Peyer's patch (tissue), 4 donors: ENCODE measurements at places on chromosomes 7 and 10. TPM values are rescaled to one million over a fixed set of nuclear protein-coding genes. Genes with fewer than 3 reads are reported as not detected.

The ZDHHC4 gene
- 38.5 TPM for total RNA-seq

The LRRC17 gene
- total RNA-seq: 3.2 TPM

The ITPRID1 gene
- 1.2 TPM for total RNA-seq

The PITX3 gene
- total RNA-seq: not detected

The GPER1 gene
- total RNA-seq: 1.3 TPM

The ZNF138 gene
- total RNA-seq: 9.4 TPM

The HOXA7 gene
- 11.8 TPM for total RNA-seq

The FOXP2 gene
- 46.2 TPM for total RNA-seq

The FRMPD2 gene
- total RNA-seq: not detected

The CTBP2 gene
- 73.7 TPM for total RNA-seq

The PLEKHS1 gene
- 20.6 TPM for total RNA-seq

The RBP3 gene
- not detected for total RNA-seq

The CHN2 gene
- total RNA-seq: 159 TPM

The PGAM2 gene
- 1.2 TPM for total RNA-seq

The MET gene
- 2.5 TPM for total RNA-seq

The VPS37D gene
- 5.0 TPM for total RNA-seq

The ELFN1 gene
- not detected for total RNA-seq

The KIAA1549 gene
- 3.3 TPM for total RNA-seq

The MMD2 gene
- not detected for total RNA-seq

The EGR2 gene
- total RNA-seq: 0.53 TPM

The MAP3K8 gene
- 12.6 TPM for total RNA-seq

The PRF1 gene
- total RNA-seq: 6.0 TPM

The DNAJB9 gene
- total RNA-seq: 19.1 TPM

The TCERG1L gene
- not detected for total RNA-seq

The ZNF804B gene
- total RNA-seq: not detected

The TSPAN13 gene
- total RNA-seq: 21.5 TPM

The CHST3 gene
- total RNA-seq: 0.88 TPM

The TDRD1 gene
- not detected for total RNA-seq
